Stimulated activated CD4-positive, alpha-beta T cell treated with anti-CD3 and anti-CD28 coated beads, TNF-alpha, amount 100 ng/mL, for 4 hours (primary cell): ENCODE measurements at places on chromosomes 1 and 21.

DNA sequence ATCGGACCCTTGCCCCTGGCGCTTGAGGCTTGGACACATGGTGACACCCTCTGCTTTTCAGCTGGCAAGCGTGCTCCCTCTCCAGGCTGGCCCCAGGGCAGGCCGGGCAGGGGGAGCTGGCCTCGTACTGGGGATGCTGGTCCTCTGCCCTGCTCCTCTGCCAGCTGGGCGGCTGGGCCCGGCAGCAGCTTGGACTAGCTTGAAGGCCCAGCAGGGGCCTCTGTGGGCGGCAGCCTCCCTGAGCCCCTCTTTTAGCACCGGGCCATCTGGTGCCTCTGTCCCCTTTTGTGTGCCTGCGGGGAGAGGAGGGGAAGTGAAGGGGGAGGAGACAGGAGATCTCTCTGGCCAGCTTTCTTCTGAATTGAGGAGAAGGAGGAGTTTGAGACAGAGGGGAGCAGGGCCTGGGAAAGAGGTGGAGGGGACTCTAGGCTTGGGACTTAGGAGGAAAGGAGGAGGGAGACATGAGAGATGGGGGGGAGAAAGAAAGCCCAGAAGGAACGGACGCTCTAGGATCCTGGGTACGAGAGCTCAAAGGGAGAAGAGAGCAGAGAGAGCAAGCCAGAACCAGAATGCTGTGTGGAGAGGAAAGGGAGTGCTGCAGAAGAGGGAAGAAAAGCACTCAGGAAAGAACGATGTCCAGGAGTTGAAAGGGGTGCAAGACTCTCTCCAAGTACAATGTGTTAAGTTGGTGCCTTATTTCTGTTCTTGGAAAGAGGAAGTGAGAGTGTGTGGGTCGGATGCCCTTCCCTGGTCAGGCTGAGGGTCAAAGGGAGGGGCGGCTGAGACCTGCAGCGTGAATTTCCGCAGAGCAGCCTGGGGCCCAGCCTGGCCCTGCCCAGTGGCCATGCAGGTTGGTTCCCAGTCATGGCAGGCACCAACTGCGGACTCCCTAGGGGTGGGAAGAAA lies 40.3 kb downstream of the IER5 start:
- no peak for DNase-seq

DNA sequence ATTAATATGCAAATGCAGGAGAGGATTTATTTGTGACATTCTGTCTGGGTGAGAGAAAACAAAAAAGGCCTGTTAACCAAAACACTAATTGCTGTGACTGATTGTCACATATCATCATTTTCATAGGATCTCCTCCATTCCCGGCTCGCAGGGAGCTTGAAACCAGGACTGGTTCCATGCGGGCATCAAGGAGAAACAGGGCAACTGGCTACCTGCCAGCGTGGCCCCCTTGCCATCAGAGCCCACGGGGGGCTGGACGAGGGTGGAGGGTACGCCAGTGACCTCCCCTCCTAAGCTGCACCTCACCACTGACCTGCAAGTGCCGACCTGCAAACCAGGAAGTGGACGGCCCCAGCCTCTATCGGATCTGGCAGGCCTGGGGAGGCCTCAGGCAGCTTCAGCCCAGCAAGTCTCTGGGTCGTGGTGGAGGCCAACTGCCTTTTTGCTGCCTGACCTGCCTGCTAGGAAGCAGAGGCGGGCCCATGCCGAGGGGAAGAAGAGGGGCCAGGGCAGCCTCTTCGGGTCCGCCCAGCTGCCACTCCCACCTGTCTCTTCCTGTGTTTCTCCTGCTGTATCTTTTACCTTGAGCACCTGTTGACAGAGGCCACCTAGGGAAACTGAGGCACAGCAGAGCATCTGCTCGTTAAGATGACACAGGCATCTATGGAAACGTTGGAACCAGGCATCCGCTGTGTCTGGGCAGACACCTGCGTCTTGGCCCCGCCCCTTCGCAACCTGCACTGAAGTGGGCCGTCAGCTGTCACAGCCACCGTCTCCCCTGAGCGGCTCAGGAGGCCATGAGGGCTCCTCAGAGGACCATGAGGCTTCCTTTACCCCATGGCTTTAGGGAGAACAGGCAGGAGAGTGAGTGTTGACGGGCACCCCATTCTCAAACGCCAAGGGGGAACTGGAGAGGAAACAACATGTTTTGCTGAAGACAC lies 74.8 kb downstream of the CASZ1 start:
- DNase-seq, result no peak

- no peak for DNase-seq
Measured at GRCh38 chr1:76287917-76288316, 213.4 kb downstream of the ST6GALNAC3 start.

- no peak for DNase-seq
Measured at GRCh38 chr1:227937838-227938145, 9.9 kb downstream of the WNT9A start.

DNA sequence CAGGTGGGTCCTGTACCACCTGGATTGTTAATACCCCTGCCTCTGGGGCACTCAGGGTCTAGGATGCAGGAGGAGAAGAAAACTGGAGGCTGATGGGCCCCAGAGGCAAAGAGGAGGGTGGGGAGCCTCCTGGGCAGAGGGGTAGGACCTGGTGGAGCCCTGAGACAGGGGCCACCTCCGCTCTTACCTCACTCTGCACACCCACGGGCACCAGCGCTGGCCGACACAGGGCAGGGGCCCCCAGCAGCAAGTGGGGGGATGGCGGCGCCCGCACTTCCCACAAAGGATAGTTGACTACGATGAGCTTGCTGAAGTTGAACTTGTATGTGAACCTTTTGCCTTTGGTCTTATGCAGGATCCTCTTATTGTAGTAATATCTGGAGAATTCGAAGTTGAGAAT lies 1.1 kb downstream of the ETV3L start:
- no peak for DNase-seq
